Fibroblast of lung (primary cell): ENCODE measurements at places on chromosomes 12 and 14.

DNA sequence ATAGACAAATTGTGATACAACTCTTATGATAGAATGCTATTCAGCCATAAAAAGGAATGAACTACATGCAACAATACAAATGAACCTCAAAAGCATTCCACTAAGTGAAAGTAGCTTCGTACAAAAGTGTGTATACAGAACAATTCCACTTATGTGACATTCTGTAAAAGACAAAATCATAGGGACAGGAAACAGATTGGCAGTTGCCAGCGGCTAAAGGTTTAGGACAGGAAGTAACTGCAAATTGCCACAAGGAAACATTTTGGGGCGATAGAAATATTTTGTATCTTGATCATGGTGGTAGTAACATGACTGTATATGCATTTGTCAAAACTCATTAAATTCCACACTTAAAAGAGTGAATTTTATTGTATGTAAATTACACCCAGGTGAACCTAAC is 113.4 kb downstream of the CAPZA3 start:
- no peak for DNase-seq

DNA sequence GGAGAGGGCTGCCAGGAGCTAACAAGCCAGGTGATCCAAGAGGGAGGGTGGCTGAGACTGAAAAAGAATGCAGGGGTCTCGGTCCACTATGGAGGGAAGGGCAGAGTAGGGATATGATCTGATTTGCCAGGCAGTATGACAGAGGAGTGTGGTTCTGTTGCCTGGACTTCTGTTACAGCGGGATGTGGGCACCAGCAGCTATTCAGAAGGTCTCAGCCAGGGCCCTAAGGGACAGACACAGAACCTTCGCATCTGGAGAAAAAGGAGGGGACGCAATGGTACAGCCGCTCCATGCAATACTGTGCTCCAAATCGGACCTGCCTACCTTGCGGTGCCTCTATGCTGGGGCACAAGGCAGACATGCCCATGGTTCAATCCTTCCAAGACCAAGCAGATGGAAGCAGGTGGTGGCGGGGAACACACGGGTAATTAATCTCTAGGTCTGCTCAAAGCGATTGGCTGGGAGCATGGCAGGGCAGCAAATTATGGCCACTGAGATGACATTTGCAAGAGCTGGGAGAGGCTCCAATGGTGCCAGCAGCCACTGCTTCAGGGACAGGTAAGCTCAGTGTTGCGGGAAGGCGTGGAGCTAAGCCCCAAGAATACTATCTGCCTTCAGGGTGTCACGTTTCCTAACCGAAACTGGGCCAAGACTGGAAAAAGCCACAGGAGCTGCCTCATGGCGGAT is 185.5 kb downstream of the FOXN3 start:
- DNase-seq: no peak

- no peak for DNase-seq
These were observed 8.3 kb downstream of the XPOT start for GRCh38 chr12:64412459-64412858.

DNA sequence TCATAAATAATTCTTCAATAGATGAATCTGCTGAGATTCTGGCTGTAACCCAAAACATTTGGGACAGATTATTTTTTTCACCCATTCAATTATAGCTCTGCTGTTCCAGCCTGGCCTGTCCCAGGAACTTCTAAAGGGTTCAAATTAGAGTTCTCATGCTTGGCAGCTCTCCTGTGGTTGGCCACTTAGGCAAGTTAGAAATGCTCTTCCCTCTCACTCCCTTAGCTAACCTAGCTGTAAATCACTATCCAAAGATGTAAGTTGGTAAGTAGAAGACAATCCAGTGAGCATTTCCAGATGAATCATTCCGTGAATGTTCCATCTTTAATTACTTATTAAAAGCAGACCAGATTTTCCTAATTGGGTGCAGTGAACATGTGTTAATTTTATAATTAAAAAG is 760.4 kb upstream of the TBX3 start:
- DNase-seq: no peak

GRCh38 chr12:17971850-17972249 is 118.1 kb downstream of the RERGL start:
- no peak for DNase-seq

DNA sequence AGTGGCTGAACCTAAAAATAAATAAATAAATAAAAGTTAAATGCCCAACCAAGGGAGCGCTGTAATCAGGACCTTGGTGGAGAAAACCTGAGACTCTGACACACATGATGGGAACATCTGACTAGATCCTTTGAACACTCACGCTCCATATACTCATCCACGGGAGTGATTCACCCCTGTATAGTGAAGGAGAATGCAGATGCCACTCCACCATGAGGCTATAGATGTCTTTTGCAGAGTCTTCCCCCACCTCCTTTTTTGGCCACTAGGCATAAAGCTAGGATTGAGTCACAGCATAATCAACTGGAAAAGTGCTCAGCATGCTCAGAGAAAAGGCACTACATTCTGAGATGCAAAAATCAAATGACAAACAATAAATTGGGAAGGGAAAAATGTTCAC is 19.0 kb downstream of the ADAM20 start:
- peak; percentile 2 for DNase-seq

- DNase-seq: no peak
These were observed 10.8 kb downstream of the DIP2B start for GRCh38 chr12:50515587-50515986.

- DNase-seq: no peak
These were observed 15.3 kb downstream of the FBRSL1 start for GRCh38 chr12:132505105-132505851.

DNA sequence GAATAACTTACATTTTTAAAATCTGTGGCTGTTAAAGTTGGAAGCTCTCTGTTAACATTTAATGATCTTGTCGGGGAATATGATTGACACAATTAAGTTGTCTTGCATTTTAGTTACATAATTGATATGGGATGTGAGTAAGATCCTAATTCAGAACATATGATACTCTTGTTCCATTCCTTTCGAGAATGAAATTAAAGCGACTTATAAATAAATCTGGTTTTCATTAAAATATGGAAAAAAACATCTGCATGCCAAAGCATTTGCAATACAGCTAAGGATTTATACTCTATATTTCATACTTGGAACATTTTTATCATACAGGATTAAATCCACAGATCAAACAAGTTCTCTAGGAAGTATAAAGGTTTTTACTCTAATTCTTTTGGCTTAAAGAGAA is 52.0 kb downstream of the SLC38A6 start:
- DNase-seq: peak; percentile 22

DNA sequence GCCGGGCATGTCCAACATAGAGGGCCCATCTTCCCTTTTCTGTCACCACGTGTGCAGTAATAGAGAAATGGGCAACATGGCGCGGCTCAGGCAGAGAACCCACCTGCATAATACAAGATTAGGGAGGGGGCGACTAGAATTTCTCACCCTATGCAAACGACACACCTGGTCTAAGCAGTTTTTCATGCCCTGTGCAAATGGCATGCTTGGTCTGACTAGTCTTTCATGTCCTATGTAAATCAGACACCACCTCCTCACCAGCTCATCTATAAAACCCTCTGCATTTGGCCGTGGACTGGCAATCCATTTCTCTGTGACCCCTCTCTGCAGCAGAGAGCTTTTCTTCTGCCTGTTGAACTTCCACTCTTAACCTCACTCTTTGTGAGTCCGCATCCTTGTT is 180.2 kb upstream of the PZP start:
- DNase-seq: no peak

GRCh38 chr14:70366911-70367310 is 7.4 kb upstream of the COX16 start:
- no peak for DNase-seq

GRCh38 chr14:61598980-61599379 is 96.3 kb upstream of the HIF1A start:
- DNase-seq: no peak

- DNase-seq: peak; percentile 82
These were observed 17.8 kb downstream of the FBXL14 start for GRCh38 chr12:1576410-1577241.

DNA sequence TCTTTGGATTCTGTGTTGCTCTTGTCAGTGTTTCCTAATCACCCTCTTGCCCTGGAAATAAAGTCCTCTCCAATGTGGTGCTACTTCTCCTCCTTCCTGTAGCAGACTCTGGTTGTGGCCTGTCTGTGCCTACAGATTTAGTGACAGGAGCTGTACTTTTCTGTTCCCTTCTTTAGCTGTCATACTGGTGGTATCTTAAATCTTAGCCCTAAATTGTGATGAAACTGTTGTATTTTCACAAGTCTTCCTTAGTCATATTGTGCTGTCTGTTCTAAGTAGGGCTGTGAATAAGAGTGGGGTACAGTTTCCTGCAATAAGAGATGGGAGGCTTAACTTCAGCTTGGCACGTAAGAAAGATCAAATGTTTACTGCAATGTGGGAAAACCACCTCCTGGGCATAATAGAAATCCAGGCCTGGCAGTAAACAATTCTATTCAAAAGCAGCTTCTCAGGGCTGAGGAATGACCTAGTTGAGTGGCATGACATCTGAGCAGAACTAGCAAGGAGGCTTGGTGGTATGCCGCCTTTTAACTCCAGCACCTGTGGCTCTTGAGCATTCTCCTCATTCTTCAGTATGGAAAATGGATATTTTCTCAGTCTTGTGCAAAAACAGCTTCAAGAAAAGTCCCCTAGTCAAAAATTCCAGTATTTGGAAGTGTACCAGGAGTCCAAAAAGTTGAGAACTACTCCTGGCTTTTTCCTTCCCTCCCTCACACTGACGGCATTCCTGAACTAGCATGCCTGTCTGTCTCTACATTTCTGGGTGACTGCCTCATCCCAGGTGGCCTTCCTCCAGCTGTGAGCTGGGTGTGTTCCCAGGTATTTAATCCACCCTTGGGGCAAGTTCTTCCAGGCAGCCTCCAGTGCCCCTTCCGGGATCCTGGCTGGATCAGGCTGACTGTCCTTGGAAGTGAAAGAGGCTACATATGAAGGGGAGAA is 19.5 kb downstream of the ANO6 start:
- peak; percentile 87 for DNase-seq

DNA sequence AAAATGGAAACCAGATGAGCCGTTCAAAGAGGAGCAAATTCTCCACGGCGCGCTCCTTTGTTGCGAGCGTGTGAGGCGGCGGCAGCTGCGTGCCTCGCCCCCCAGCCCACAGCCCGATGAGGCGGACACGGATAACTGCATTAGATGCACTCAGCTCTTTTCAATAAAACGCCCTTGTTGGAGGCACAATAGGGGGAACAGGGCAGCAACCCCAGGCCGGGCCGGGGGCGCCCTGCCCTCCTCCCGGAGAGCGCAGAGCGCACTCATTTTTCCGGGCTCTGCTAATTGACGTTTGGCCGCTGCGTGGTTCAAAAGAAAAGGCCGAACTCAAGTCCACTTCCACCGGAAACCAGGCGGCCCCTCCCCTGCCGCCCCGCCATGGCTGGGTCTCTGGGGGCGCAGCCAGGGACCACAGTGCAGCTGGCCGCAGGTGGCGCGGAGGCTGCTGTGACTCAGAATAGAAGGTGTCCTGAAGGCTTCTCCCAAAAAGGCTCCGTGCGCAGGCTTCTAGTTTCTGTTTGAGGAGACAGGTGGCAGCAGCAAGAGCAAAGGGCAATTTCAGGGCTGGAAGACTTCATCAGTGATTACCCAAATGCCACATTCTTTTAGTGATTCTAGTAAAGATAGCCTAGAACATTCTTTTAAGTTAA is 29.0 kb upstream of the SMOC1 start:
- DNase-seq: no peak

DNA sequence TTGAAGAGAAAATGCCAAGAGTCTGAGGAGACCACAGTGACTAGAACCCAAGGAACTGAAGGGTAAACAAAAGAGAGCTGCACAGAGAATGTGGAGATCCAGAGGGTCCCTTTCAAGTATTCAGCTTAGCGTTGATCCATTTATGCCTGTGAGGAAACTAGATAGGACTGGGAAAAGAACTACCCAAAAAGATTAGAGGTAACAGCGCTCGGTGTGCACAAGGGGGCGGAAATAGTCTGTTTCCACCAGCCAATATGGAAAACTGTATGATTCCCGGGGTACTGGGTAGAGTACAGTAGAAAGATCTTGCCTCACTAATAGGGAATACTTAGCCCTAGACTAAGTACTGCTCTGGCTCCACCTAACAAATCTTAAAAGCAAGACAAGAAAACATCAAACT is 135.5 kb downstream of the DPF3 start:
- no peak for DNase-seq

DNA sequence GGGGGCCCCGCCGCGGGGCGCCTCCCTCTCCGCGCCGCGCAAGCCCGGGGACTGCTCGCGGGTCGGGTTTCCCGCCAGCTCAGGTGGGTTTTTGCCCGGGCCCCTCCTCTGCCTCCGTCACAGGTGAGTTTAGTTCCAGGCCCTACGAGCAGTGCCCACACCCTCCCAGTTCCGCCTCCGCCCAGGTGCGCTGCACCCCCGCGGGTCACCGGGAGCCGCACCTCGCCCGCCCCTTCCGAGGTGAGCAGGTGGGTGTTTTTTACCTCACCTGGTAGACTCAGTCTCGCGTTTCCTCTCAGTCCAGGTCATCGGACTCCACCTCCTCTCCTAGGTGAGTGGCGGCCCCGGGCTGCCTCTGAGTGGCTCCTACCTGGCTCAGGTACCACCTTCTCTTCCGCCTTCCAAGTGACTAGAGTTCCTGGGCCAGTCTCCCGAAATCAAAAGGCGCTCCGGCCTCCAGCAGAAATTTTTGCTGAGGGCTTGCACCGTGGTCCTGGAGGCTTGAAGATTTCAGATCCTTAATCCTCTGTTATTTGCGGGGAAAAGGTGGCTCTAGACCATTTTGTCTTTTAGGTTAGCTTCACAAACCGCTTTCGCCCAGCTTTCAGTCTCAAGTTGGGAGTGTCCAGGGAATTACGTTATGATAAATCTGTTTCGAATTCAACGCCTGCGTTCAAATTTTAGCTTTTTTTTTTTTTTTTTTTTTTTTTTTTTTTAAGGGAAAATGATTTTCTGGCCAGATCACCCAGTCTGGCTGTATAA is at the start of gene TMEM30B:
TMEM30B (minus strand) TSS at position 153 of the 762 bp plus-strand sequence. CDS start 191 bp downstream, outside the sequence.
- DNase-seq: no peak

DNA sequence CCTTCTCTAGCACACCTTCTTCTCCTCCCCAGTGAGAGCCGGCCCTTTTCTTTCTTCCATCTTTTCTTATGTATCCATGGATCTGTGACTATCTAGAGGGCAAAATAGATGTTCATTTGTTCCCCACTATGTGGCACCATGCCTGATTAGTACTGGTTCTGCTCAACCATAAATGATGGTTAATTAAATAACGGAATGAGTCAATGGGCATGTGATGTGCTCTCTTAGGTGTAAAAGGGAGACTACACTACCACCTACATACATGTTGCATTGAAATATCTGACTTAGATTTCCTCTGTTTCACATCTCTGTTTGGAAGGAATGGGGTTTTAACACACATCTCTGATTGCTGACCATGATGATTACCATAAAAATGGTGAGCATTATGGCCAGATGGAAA is 116.5 kb downstream of the BTG1 start:
- DNase-seq: no peak

- DNase-seq: peak; percentile 17
These were observed 1.5 kb downstream of the WNT10B start for GRCh38 chr12:48969833-48970701.

GRCh38 chr14:82011460-82011859 is 477.8 kb upstream of the SEL1L start:
- DNase-seq: no peak
